ENCODE measurements at places on chromosomes 7 and 10.

DNA sequence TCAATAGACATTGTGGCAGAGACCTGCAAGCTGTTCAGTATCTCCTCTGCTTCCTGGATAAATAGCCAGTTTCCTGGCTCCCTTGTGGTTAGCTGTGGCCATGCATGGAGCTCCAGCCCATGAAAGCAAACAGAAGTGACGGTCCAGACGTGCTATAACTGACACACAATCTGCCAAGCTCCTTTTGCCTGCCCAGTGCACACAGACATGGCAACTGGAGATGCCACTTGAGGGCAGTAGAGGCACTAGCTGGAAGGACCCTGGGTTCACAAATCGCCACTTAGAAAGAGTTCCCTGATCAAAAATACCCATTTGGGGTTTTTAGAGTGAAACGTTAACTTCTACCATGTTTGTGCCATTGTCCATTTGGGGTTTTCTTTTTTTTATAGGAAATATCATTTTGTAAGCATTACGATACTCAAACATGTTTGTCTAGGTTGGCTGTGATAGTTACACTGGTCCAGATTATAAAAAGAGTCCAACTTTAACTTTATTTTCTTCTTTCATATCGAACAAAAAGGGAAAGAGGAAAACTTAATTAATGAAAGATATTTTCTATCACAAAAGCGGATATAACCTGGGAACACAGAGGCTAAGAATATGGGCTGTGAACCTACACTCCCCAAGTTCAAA, 31.3 kb downstream of the KIN start:
- DNase-seq: no peak

- no peak for DNase-seq
These were observed 91.3 kb downstream of the AVL9 start for GRCh38 chr7:32586291-32587221.

DNA sequence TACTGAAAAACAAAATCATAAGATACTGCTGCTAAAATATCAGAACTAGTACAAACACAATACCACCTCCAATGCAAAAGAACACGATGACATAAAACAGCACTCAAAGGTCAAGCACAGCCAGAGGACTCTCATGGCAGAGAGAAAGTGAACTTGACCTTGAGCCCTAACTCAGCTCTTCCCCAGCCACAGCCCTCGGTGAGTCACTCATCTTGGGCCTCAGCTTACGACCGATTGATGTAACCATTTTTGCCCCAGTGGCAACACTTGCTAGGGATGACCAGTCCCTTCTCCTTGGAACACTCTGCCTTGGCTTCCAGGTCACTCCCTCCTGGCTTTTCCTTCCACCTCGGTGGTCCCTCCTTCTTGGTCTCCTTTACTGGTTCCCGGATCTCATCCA, 77.8 kb downstream of the JAZF1 start:
- DNase-seq: no peak

DNA sequence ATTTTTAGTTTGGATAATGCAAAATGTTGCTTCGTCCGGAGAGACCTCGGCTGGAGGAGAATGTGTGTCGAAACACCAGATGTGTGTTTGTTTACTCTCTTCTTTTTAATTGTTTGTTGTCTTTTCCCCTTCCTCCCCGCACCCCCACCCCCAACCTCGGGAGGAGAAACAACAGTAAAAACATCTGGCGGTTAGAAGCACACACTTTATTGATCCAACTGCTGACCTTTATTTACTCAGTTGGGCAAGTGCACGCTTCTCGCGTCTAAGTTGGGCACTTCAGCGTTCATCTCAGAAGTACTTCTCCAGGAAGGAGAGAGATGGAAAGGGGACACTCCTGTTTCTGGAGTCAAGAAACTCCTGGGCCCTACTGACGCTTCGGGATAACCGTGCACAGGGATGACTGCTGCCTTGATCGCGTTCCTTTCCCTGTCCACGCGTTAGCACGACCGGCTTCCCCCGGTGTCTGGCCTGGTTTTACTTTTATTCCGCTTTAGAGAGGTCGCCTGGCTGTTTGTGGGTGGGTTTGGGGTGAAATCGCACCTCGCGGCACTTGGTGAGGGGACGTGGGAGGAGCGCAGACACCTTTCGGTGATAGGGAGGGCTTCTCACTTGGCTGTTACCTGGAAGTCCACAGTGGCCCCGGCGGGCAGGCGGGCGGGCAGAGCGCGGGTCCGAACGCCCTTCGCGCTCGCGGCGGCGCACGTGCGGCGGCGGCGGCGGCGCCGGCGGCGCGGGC, 168.3 kb upstream of the PPP1R3A start:
- DNase-seq: no peak

DNA sequence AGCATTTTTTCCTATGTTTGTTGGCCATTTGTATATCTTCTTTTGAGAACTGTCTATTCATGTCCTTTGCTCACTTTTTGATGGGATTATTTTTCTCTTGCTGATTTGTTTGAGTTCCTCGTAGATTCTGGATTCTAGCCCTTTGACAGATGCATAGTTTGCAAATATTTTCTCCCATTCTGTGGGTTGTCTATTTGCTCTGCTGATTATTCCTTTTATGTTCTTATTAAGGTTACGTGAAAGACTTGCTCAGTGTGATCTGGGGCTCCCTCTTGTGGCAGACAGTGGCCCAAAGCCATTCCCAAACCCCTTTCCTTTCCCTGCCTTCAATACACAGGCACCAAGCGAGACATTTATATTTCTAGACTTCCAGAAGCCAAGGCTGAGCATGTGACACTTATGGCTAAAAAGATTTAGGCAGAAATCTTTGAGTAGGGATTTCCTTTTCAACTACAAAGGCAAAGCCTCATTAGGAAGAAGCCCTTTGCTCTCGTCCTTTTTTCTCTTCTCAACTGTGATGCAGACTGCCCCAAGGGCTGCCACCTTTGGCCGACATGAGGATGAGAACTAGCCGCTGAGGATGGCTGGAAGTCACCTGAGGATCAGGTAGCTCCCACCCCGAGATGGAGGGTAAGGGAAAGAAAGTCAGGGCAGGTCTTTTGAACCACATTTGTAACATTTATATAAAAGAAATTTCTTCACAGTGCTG, 23.6 kb downstream of the ST8SIA6 start:
- peak; percentile 58 for DNase-seq

DNA sequence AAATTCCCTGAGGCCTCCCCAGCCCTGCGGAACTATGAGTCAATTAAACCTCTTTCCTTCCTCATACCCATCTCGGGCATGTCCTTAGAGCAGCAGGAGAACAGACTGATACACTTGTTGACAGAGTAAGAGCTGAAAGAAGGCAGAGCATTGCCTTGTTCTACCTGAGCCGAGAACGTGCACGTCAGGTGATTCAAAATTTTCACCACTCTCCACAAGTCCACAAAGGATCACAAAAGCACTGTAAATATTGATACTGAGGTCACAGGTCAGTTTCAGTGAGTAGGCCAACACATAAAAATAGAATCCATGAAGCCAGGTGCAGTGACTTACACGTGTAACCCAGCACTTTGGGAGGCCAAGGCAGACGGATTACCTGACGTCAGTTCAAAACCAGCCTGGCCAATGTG, 27.8 kb downstream of the DCLRE1C start:
- DNase-seq: no peak

DNA sequence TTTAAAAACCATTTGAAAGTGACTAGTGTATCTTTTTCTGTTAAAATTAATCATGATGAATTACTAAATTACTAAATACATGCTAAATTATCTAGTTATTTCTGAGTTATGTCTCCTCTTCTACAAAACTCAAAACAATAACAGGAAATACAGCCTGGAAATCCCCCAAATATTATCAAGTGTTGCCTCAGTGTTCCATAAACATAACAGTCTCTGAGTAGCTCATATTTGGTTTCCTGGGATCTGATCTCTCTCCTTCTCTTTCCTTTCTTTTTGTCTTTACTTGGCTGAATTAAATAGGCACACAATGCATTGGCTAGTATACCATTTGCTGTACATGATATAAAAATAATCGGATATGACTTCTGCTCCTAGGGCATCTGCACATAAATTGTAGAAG, 277.6 kb upstream of the IGFBP3 start:
- no peak for DNase-seq

GRCh38 chr7:149103424-149103823, 12.9 kb upstream of the ZNF786 start:
- no peak for DNase-seq

DNA sequence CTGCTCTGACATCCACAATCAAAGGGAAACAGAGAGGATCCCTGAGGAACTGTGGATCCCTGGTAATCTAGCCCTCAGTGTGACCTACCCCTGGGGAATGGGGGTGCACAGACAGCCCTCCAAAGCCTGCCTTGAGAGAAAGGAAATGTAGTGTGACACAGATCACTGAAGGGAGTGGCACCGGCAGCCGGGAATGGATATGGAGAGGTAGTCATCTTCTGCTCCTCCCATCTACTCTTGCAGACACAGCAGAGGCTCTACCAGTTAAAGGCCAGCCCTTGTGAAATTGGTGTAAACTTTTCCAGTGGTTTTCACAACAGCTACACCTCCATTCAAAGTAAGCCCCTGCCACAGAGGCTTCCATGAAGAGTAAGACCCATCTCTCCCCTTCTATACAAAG, 144.4 kb downstream of the PCDH15 start:
- no peak for DNase-seq

DNA sequence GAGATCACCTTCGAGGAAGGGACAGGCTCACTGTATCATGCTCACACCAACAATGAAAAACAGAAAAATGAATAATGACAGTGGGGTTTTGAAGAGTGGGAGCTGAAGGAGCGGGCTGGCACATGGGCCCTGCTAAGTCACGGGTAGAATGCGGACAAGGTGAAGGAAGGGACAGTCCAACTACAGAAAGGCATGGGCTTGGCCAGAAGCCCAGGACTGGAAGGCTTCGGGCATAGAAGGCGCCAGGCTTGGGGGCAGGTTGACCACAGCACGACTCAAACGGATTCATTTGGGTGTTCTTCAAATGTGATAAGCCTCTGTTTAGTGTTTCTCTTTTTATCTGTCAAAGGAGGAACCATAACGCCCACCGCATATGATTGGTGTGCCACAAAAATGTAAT, 509.5 kb downstream of the CCSER2 start:
- DNase-seq: no peak

DNA sequence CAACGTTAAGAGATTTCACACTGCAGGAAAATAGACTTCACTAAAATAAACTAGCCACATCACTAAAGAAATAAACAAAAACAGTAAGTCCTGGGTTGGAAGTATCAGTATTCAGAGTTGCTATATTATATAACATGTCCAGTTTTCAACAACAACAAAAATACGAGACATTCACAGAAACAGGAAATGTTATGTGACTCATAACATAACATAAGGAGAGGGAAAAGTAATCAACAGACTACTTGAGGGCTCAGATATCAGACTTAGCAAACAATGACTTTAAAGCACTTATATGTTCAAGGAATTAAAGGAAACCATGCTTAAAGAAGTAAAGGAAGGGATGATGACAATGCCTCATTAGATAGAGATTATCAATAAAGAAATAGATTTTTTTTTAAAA, 73.5 kb upstream of the MKLN1 start:
- DNase-seq: no peak

DNA sequence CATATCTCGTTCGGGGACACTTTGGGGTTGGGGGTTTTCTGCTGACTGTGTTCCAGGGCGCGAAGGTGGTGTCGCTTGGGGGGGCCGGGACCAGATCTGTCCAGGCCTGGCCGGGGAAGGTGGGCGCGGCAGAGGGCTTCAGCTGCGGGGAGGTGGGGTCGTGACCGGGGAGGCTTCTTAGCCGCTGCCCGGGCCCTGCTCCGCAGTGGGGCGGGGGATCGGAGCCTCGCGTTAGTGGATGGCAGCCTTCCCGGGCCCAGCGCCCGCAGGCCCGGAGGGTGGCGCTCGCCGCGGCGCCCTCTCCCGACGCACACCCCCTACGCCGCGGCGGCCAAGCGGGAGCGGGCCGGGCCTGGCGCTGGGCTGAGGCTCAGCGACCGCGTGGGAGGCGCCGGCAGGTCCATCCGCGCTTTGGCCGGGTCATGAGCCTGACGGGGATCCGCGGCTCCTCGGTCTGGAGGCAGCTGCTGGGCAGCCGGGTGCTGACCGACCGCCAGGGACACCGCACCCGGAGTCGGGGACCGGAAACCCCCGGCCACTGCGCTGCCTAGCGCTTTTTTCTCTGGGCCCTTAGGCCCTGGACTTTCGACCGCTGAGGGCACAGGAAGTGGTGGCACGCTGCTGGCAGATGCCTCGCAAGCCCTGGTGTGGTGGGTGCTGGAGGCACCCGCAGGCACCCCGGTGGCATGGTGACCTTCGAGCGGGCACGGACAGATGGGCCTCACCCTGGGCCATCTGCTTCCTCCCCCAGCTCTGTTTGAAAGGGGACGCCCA, 1.2 kb downstream of the AGAP3 start:
- DNase-seq: no peak

GRCh38 chr7:104933521-104933988, 80.5 kb upstream of the KMT2E start:
- DNase-seq: no peak

GRCh38 chr10:122590153-122590552, 29.6 kb downstream of the DMBT1 start:
- no peak for DNase-seq

DNA sequence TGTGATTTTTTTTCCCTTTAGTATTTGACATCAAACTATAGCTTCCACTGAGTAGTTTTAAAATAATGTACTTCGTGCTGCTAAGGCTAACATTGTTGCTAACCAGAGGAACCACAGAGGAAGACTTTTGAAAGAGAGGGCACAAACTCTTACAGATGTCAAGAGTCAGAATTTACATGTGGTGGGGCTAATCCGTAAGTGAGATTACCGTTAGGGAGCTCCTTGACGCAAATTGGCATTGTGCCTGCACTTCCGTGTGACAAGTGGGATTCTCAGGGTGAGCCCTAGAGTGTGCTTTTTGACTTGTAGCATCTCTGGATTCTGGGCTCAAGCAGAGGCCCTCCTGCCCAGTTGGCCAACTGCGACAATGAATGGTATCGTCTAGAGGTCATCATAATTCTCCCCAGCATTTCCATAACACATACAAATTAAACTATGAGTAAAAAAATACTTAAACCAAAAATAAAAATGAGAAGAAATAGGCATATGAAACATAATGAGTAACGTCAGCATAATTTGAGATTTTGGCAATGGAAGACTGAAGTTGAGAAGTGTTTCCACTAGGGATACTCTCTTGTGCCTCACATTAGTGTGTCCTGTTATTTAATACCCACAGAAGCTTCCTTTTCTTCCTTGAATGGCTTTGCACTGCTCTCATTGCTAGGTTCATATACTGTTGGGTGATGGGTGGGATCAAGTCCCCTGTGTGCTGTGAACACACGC, 164.0 kb downstream of the SDK1 start:
- no peak for DNase-seq

DNA sequence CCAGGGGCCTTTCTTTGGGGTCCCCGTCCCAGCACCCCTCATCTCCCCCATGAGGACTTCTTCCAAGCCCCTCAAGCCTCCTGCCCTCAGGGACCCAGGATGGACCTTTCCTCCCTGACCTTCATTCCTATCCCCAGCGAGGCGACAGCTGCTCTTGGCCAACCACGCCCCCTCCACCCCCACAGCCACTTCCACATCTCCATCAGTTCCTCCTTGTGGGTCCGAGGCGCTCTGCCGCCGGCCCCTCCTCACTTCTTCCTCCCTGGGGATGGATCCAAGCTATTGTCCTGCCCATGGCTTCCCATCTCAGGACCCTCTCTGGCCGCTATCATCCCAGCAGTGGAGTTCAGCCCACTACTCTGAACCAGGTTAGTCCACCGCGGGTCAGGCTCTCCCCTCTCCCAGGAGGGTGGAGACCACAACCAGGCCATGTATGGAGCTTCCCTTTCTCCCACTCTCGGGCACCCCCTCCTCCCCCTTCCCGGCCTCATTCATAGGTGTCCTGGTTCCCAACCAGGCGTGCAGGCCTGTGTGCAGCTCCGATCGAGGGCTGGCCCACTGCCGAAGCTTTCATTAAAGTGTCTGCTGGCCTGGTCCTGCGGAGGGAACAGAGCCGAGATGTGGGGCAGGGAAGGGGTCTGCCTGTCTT, 1.7 kb upstream of the SH2B2 start:
- DNase-seq: peak; percentile 39

Measured in tibial nerve (tissue), 4 donors.